ENCODE measurements at places on chromosomes 1 and 21.

DNA sequence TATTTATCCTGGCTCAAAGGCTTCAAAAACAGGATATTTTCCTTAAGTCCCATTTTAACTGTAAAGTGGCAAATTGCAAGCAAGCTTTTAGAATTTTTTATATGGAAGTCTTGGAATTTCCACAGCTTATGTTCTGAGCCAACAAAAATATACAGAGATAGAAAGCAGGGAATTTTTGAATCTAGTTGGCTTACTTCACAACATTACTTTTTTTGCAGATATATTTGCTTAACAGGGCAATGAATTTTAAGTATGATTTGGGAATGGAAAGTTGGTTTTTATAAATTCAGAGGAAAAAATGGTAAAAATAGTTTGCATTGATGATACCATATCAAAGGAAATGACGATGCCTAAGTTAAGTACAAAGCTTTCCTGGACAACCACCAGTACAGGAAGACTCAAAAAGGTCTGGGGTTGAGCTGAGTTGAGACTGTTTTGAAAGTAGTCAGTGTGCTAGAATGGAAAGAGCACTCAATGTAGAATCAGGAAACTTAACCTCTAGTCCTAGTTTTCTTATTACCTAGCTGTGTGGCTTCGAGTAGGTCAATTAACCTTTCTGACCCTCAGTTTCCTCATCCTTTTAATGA is 11.0 kb upstream of the VCAM1 start:
- DNase-seq, result no peak

- DNase-seq, result no peak
These were observed 59.9 kb downstream of the TNN start for GRCh38 chr1:175127565-175127964.

DNA sequence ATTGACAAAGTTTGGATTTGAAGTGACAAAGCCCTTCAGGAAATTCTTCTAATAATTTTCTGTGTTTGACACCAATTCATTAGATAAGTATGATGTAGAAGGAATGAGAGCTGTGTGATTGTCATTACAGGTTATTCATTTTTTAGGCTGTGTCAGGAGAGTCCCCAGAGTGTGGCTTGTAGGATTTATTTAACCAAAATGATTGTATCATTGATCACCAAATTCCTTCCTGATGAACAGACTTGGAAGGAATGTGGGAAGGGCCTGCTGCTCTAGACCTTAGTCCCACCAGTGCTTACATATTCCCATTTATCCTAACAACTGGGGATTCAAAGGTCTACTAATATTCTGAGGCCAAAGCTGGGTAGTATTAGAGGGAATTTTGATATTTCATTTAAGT is 383.3 kb upstream of the KAZN start:
- DNase-seq, result no peak

- peak; percentile 41 for DNase-seq
These were observed 710 bp downstream of the GLRX2 start for GRCh38 chr1:193104502-193104906.

DNA sequence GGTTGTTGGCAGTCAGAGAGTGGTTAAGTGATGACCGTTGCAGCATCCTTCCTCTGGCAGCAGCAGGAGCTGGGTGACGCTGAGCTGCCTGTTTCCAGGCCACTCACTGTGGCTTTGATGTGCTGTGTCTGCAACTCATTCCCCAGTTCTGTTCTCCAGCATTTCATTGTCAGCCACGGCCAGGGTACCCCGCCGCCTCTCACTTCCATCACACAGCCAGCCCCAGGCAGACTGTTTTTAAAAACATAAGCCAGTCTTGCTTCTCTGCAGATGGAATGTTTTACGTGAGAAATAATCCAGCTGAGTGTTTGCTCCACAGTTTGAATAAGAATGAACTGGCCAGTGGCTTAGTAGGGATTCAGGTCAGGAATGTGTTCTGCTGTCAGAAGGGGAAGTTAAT is 21.5 kb upstream of the ST6GALNAC3 start:
- DNase-seq, result no peak

DNA sequence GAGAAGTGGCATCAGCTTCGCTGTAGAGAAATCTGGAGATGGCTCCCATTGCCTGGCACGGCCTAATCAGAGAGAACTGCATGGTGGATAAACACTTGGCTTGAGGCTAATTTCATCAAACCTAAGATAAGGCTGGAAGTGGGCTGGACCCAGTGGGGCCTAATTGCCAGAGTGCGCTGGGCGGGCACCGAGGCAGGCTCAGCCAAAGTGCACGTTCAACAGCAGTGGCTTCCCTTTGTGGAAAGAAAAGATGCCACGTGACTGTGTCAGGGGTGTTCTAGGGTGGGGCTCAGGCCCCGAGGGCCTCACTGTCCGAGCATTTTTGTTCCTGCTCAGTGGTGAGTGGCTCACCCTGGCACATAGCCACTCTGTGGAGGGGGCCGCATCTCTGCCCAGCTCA is 5.8 kb downstream of the PLCH2 start:
- no peak for DNase-seq

GRCh38 chr1:116128664-116129063 is 17.5 kb downstream of the MAB21L3 start:
- no peak for DNase-seq

DNA sequence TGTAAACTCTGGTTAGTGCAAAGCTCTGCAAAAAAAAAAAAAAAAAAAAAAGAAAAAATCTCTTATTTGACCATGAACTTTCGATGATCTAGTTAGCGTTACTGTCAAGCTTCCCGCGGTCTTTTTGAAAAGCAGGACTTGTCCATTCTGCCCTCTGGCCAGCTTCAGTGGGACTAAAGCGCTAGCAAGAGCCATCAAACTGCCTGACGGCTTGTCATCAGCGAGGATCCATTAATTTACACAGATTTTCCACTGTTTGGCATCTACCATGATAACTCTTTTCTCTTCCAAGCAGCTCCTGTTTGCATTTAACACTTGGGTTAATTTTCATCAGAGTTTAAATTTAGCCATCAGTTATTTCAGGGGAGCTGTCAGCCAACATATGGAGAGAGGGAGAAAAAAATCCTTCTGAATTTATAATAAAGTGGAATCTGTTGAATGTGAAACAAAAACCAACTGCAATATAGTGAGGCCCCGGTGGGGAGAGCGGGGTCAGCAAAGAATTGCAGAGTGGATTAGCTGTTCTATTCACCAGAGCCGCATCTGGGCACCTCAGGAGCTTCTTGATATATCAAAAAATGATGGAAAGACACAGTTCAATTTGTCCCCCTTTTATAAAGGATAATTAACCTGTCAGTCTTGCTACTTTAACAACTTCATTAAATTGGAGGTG is 298.2 kb downstream of the SPATA17 start:
- no peak for DNase-seq

DNA sequence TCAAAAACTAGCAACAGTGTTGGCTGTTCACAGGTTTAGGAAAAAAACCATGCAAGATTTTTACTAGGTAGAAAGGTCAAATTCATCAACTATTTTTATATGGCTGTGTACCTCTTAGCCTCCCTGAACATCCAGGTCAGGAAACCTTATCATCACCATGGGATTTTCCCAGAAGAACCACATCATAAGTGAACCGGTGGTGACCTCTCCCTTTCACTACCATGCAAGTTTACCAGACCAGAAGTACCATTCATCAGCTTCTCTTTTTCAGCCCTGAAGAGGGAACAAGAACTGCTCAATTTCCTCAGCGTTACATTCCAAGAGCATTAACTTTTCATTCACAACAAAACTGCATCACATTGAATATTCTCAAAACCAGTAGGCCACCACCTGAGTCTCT is 5.9 kb downstream of the SSBP3 start:
- DNase-seq, result no peak

- no peak for DNase-seq
These were observed 310.6 kb downstream of the NPHP4 start for GRCh38 chr1:5681654-5682053.

- DNase-seq, result no peak
These were observed 9.2 kb upstream of the ARF1 start for GRCh38 chr1:228073061-228073856.

- DNase-seq, result peak; percentile 77
These were observed 123.2 kb downstream of the NR5A2 start for GRCh38 chr1:200150721-200151120.

GRCh38 chr1:192703283-192704206 is 67.6 kb downstream of the RGS13 start:
- no peak for DNase-seq

- no peak for DNase-seq
These were observed 721 bp downstream of the PBXIP1 start for GRCh38 chr1:154955039-154955717.

DNA sequence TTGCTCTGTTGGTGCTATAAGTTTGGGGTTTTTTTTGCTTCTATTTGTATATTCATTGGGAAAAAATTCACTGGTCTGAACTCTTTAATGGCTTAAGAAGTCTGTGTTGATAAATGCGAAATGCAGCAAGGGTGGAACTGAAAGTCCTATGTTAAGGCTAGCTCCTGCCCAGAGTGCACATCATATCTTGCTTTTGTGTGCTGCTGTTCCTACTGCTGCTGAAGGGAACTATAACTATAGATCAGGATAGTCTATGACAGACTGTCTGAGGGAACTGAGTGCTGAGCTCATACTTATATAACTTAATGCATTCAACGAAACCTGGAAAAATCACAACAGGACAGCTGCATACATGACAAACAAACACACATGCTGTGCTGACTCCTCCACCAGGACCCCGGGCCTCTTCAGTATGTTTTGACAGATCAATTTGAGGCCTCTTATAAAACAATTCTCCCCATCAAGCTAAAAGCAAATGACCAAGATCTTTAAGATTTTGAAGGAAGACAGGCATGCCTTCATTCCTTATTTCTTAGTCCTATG is 1031.5 kb upstream of the ADGRL2 start:
- DNase-seq, result no peak

GRCh38 chr1:54012863-54013262 is 5.1 kb downstream of the LDLRAD1 start:
- DNase-seq, result no peak

GRCh38 chr1:28457678-28458077 is 48.2 kb upstream of the RCC1 start:
- DNase-seq, result no peak

GRCh38 chr1:32742956-32743355 is 40.4 kb upstream of the SYNC start:
- DNase-seq, result no peak

- peak; percentile 61 for DNase-seq
These were observed 21.7 kb downstream of the INTS3 start for GRCh38 chr1:153749408-153750005.

GRCh38 chr1:114982251-114982650 is 47.4 kb upstream of the TSHB start:
- DNase-seq, result no peak

DNA sequence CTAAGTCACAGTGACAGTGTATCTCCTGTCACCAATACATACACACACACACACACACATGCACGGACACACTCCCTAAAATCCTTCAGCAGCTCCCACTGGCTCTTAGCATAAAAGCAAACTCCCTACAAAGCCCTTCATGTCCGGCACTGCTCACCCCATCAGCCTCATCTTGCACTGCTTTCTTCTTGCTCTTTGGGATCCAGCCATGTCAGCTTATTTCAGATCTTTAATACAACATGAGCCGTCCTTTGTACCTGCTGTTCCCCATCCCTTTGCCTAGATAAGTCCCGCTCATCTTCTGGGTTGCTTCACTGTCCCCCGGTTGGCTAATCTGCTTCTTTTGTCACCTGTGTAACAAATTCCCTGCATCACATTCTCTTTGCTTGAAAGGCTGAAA is 82.1 kb upstream of the VAV3 start:
- no peak for DNase-seq

DNA sequence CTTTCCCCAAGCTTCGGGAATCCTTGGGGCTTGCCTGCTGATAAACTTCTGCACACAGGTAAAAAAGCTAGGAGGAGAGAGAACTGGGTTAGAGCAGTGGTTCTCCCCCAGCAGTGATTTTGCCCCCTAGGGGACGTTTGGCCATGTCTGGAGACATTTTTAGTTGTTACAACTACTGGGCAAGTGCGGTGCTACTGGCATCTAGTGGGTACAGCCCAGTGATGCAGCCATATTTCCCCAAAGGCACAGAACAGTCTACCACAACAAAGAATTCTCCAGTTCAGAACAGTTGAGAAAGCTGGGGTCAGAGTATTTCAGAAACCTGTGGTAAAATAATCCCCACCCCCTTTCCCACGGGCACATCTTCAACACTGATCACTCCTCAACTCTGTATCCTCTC is 41.3 kb downstream of the LRRC71 start:
- DNase-seq, result no peak

DNA sequence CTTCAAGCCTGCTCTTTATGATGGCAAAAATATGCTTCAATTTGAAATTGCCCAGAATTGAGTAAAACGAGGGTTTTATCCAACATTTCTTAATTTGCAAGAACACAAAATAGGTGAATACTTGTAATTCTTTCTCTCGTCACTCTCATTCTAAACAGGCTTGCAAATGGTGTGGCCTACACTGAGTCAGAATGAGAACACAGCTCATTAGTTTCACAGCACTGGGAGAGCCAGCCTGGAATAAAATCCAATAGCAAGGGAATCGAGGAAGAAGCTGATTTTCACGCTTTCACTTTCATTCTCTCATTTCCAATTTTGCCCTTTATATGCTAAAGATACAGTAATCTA is 537.5 kb downstream of the LTN1 start:
- DNase-seq, result no peak

DNA sequence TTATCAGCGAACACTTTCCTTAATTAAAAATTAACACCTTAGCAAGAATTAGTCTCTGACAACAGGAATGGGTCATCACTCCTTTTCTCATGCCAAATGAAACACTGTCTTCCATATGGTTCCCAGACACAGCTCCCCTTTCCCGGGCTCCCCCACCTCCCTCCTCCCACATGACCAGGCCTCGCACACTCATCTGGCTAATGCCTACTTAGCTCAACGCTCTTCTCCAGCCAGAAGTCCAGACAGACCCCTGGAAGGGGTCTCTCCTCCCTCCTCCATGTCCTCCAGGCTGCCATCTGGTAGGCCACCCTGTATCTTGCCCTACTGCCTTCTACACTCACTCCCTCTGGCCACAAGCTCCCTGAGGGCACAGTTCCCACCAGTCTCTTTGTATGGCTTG is 39.9 kb downstream of the KCNC4 start:
- no peak for DNase-seq
